Left lung (tissue), 14 donors: ENCODE measurements at places on chromosomes 7 and 10. TPM values are rescaled to one million over a fixed set of nuclear protein-coding genes. Genes with fewer than 3 reads are reported as not detected.
A peak's percentile ranks its signal among the peaks of the same experiment; 100 is the strongest.

DNA sequence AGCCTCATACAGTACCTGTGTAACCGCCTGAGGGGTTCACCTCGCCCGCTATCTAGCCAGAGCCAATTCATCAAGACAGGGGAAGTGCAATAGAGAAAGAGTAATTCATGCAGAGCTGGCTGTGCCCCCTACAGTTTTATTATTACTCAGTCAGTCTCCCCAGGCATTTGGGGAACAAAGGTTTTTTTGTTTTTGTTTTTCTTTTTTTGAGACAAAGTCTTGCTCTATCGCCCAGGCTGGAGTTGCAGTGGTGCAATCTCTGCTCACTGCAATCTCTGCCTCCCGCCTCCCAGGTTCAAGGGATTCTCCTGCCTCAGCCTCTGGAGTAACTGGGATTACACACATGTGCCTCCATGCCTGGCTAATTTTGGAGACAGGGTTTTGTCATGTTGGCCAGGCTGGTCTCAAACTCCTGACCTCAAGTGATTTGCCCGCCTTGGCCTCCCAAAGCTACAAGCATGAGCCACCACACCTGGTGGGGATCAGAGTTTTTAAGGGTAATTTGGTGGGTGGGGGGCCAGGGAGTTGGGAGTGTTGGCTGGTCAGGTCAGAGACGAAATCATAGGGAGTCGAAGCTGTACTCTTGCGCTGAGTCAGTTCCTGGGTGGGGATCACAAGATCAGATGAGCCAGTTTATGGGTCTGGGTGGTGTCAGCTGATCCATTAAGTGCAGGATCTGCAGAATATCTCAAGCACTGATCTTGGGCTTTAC is 116.5 kb downstream of the MARCHF5 start:
- no peak for DNase-seq
- no peaks in the 10 kb centered on the region for H3K27me3 ChIP-seq
- H3K27ac ChIP-seq = peak overlapping the region; percentile 13

DNA sequence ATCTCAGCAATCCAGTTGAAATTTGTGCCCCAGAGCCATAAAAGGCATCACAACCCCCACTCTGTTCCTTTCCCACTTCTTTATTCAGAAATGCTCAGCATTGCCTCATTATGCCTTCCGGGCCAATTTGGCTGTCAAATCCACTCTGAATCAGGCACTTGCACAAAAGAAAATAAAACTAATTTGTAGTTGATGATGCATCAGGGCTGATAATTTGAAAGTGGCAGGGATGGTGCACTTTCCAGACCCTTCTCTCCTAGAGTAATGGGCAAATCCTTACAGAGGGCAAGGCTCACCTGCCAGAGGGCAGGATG is 147.9 kb upstream of the PDE1C start:
- DNase-seq = no peak
- H3K27ac ChIP-seq = no peak overlapping the region
- H3K4me3 ChIP-seq = no peak overlapping the region
- H3K4me1 ChIP-seq = no peaks in the 10 kb centered on the region
- no peaks in the 10 kb centered on the region for H3K36me3 ChIP-seq
- no peaks in the 10 kb centered on the region for H3K27me3 ChIP-seq

DNA sequence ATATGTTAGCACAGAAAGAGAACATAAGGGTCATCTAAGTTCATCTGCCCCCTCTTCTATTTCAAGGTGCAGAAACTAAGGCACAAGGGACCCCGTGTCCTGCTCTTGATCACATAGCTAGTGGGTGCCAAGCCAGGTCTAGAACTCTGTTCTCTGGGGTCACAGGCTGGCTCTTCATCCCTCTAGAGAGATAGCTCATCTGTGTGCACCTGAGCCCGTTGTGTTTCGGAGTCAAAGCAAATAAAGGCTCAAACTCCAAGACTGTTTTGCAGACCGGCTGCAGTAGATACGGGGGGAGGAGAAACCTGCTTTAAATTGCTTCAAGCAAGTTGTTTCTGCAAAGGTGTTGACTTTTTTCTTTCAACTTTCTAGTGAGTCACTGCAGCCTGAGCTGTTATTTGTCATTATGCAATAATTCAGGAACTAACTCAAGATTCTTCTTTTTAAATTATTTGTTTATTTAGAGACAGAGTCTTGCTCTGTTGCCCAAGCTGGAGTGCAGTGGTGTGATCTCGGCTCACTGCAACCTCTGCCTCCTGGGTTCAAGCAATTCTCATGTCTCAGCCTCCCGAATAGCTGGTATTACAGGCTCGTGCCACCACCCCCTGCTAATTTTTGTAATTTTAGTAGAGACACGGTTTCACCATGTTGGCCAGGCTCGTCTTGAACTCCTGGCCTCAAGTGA is 6.5 kb downstream of the BLVRA start:
- no peaks in the 10 kb centered on the region for H3K27me3 ChIP-seq
- DNase-seq = no peak
- H3K4me1 ChIP-seq = peaks cover 67% of the 10 kb centered on the region

DNA sequence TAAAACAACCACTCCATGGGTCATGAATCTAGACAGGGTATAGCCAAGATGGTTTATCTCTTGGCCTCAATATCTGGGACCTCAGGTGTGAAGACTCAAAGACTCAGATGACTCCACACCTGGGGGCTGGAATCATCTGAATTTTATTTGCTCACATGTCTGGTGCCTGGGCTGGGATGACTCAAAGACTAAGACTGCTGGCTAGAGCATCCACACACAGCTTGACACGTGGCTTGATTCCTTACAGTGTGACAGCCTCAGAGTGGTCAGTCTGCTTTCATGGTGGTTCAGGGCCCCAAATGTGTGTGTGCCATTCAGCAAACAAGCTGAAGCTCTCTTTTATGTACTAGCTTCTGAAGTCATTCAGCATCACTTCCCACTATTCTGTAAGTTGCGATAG is 333.7 kb downstream of the RNLS start:
- DNase-seq = no peak
- no peaks in the 10 kb centered on the region for H3K27me3 ChIP-seq
- no peak overlapping the region for H3K27ac ChIP-seq
- H3K36me3 ChIP-seq = no peaks in the 10 kb centered on the region
- peaks cover 12% of the 10 kb centered on the region for H3K4me1 ChIP-seq

Gene RET
- total RNA-seq = 0.97 TPM

- H3K36me3 ChIP-seq = no peaks in the 10 kb centered on the region
- DNase-seq = no peak
- peaks cover 27% of the 10 kb centered on the region for H3K27me3 ChIP-seq
- no peaks in the 10 kb centered on the region for H3K4me1 ChIP-seq
Measured at GRCh38 chr10:122454603-122455080, at the start of gene ARMS2. Gene ARMS2, plus strand, starts transcription at chr10:122454653. Its CDS starts 75 bp downstream, at chr10:122454728.

DNA sequence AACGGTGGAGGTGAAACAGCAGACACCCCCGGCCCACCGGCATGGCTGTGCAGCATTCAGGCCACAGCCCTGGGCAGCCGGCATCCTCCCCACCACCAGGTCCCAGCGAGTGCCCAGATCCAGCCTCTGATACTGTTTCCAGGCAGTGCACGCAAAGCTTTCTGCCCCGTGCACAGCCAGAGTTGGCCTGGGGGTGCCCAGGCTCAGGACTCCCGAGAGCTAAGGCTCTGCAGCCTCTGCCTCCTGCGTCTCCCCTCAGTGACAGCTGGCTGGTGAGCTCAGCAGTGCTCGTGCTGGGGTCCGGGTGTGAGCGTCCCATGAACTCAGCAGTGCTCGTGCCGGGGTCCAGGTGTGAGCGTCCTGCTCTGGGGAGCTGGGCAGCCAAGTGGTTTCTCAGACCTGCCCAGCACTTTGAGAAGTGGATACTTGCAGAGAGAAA is 65.4 kb downstream of the CFAP46 start:
- H3K27ac ChIP-seq = no peak overlapping the region
- peaks cover 3% of the 10 kb centered on the region for H3K27me3 ChIP-seq
- H3K4me1 ChIP-seq = no peaks in the 10 kb centered on the region
- H3K36me3 ChIP-seq = no peaks in the 10 kb centered on the region

Gene HHEX
- total RNA-seq = 13.7 TPM

Gene FAM25A
- total RNA-seq = not detected

Gene LOXL4
- 2.5 TPM for total RNA-seq

- no peak overlapping the region for H3K27ac ChIP-seq
- DNase-seq = no peak
- H3K4me3 ChIP-seq = no peak overlapping the region
- H3K36me3 ChIP-seq = peaks cover 10% of the 10 kb centered on the region
- H3K4me1 ChIP-seq = no peaks in the 10 kb centered on the region
Measured at GRCh38 chr10:132610071-132610701, 72.6 kb downstream of the INPP5A start.

GRCh38 chr7:143906151-143906550 is 4.2 kb upstream of the TCAF1 start:
- H3K4me3 ChIP-seq = no peak overlapping the region
- H3K36me3 ChIP-seq = no peaks in the 10 kb centered on the region
- no peaks in the 10 kb centered on the region for H3K27me3 ChIP-seq
- DNase-seq = no peak

- H3K4me1 ChIP-seq = peaks cover 21% of the 10 kb centered on the region
- H3K4me3 ChIP-seq = no peak overlapping the region
- H3K27me3 ChIP-seq = no peaks in the 10 kb centered on the region
- no peaks in the 10 kb centered on the region for H3K36me3 ChIP-seq
- no peak overlapping the region for H3K27ac ChIP-seq
Measured at GRCh38 chr10:73079779-73080541, 16.7 kb downstream of the P4HA1 start.

DNA sequence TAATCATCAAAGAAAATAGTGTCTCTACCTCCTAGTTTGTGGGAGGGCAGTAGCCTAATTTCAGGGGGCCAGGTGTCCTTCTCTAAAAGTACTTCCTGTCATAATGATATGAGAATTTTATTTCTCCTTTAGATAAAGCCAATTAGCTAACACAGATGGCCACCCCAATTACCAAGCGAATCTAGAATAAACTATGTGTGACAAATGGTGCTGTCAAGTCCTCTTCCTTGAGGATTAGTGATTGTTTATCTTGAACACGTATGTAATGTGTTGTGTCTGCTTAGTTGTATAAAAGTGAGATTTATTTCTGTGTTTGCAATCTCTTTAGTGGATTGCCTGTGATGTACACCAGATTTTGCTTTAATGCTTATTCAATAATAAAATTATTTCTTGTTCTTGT is 1120.0 kb downstream of the SORCS1 start:
- DNase-seq = no peak
- no peak overlapping the region for H3K4me3 ChIP-seq
- H3K27me3 ChIP-seq = no peaks in the 10 kb centered on the region
- no peaks in the 10 kb centered on the region for H3K4me1 ChIP-seq
- H3K27ac ChIP-seq = no peak overlapping the region
- no peaks in the 10 kb centered on the region for H3K36me3 ChIP-seq

- peaks cover 41% of the 10 kb centered on the region for H3K4me1 ChIP-seq
- H3K36me3 ChIP-seq = no peaks in the 10 kb centered on the region
- no peak overlapping the region for H3K27ac ChIP-seq
- no peak overlapping the region for H3K4me3 ChIP-seq
Measured at GRCh38 chr10:79357180-79357579, 9.9 kb downstream of the PPIF start.

GRCh38 chr10:15841696-15842095 is 18.6 kb downstream of the MINDY3 start:
- H3K27me3 ChIP-seq = no peaks in the 10 kb centered on the region
- no peaks in the 10 kb centered on the region for H3K4me1 ChIP-seq
- no peak for DNase-seq
- no peak overlapping the region for H3K27ac ChIP-seq
- H3K4me3 ChIP-seq = no peak overlapping the region

Gene PKD2L1
- total RNA-seq = not detected

Gene CRCP
- total RNA-seq = 27.1 TPM

GRCh38 chr7:75050501-75050900 is 23.1 kb downstream of the RCC1L start:
- DNase-seq = no peak
- no peak overlapping the region for H3K4me3 ChIP-seq
- H3K27ac ChIP-seq = no peak overlapping the region
- H3K36me3 ChIP-seq = peaks cover 91% of the 10 kb centered on the region

Gene ELFN1
- 1.6 TPM for total RNA-seq

- DNase-seq = no peak
- peak overlapping the region; percentile 75 for H3K27ac ChIP-seq
- H3K4me1 ChIP-seq = no peaks in the 10 kb centered on the region
- H3K36me3 ChIP-seq = no peaks in the 10 kb centered on the region
- no peak overlapping the region for H3K4me3 ChIP-seq
- H3K27me3 ChIP-seq = no peaks in the 10 kb centered on the region
Measured at GRCh38 chr10:11830836-11831519, 7.8 kb downstream of the PROSER2 start.

GRCh38 chr7:101912716-101913110 is 95.3 kb downstream of the CUX1 start:
- DNase-seq = no peak
- peaks cover 24% of the 10 kb centered on the region for H3K4me1 ChIP-seq
- H3K27ac ChIP-seq = no peak overlapping the region
- H3K27me3 ChIP-seq = no peaks in the 10 kb centered on the region
- H3K36me3 ChIP-seq = peaks cover 17% of the 10 kb centered on the region

DNA sequence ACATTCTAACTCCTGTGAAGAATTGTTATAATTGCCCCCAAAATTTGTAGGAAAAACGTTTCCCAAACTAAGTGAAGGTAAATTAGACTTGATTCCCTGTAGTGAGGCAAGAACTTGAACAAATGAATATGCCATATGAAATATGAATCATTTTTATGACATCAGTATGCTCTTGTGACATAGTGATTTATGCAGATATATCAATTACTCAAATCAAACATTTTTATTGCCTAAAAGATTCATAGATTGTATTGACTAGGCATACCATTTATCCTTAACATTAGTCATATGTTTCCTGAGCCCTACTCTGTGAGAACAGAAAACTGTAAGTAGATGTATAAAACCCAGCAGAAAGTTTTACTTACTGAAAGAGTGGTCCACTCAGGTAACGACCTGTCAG is 245.6 kb downstream of the MALRD1 start:
- H3K27ac ChIP-seq = no peak overlapping the region
- no peaks in the 10 kb centered on the region for H3K36me3 ChIP-seq
- H3K4me3 ChIP-seq = no peak overlapping the region
- no peaks in the 10 kb centered on the region for H3K27me3 ChIP-seq
- no peak for DNase-seq
- no peaks in the 10 kb centered on the region for H3K4me1 ChIP-seq

DNA sequence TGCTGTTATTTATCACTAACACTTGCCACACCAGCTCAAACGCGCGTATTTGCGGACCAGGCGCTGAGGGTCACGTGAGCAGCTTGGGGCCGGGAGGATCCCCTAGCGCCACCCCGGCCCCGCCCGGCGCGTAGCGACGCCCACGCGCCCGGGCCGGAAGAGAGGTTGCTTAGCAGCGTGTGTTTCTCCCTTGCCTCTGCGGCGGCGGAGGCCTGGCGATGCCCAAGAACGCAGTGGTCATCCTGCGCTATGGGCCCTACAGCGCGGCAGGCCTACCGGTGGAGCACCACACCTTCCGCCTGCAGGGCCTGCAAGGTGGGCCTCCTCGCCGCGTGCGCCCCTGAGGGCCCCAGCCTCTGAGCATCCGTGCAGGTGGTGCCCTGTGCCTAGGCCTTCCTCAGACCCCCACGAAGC is at the start of gene C10orf53:
TSS of gene C10orf53 (plus strand) at position 172 of the 414 bp plus-strand sequence. CDS start at position 219, 47 bp downstream.
- H3K27me3 ChIP-seq = peaks cover 49% of the 10 kb centered on the region
- no peaks in the 10 kb centered on the region for H3K4me1 ChIP-seq
- DNase-seq = no peak
- H3K4me3 ChIP-seq = no peak within 1 kb of the TSS

Gene HOXA6
- total RNA-seq = 3.5 TPM

Gene SLC39A12
- total RNA-seq = 0.31 TPM
